ENCODE measurements at places on chromosomes 6 and 20. TPM values are rescaled to one million over a fixed set of nuclear protein-coding genes. Genes with fewer than 3 reads are reported as not detected.

BNIP5 gene
- total RNA-seq: not detected

CEP85L gene
- 7.8 TPM for total RNA-seq

CCHCR1 gene
- total RNA-seq: 12.3 TPM

C20orf144 gene
- total RNA-seq: not detected

GPR63 gene
- total RNA-seq: not detected

GNAS-AS1 gene
- total RNA-seq: 0.15 TPM

DNAH8 gene
- total RNA-seq: 0.76 TPM

COL21A1 gene
- 1.8 TPM for total RNA-seq

CLVS2 gene
- not detected for total RNA-seq

PRL gene
- not detected for total RNA-seq

TRERF1 gene
- total RNA-seq: 0.30 TPM

SDCBP2 gene
- 3.9 TPM for total RNA-seq

RCAN2 gene
- 0.32 TPM for total RNA-seq

ZNF311 gene
- total RNA-seq: 0.30 TPM

CCN5 gene
- not detected for total RNA-seq

HIVEP2 gene
- total RNA-seq: 2.6 TPM

IFNGR1 gene
- 71.5 TPM for total RNA-seq

BTN2A1 gene
- total RNA-seq: 8.8 TPM

FRS3 gene
- 0.32 TPM for total RNA-seq

C6orf52 gene
- 1.1 TPM for total RNA-seq

OXT gene
- not detected for total RNA-seq

DDO gene
- 1.1 TPM for total RNA-seq

BACH2 gene
- total RNA-seq: 0.30 TPM

TMEM244 gene
- not detected for total RNA-seq

MACROD2 gene
- total RNA-seq: 0.65 TPM

SLC17A3 gene
- not detected for total RNA-seq

NCOA7 gene
- total RNA-seq: 61.1 TPM

FNDC1 gene
- under 0.01 TPM for total RNA-seq

HUS1B gene
- 0.65 TPM for total RNA-seq

APOM gene
- total RNA-seq: 0.30 TPM

THBD gene
- total RNA-seq: 32.7 TPM

LST1 gene
- not detected for total RNA-seq

EBF4 gene
- 1.9 TPM for total RNA-seq

MYMX gene
- total RNA-seq: not detected

BTNL2 gene
- not detected for total RNA-seq

SOX4 gene
- 65.6 TPM for total RNA-seq

SNAP25 gene
- total RNA-seq: 0.15 TPM

EPM2A gene
- 5.5 TPM for total RNA-seq

KCNK16 gene
- not detected for total RNA-seq

PPP1R14C gene
- total RNA-seq: not detected

ZBP1 gene
- not detected for total RNA-seq

ELOVL2 gene
- not detected for total RNA-seq

PLA2G7 gene
- total RNA-seq: not detected

PKHD1 gene
- total RNA-seq: not detected

GSTA4 gene
- total RNA-seq: 20.8 TPM

LY6G5C gene
- under 0.01 TPM for total RNA-seq

KHDC1 gene
- total RNA-seq: 2.0 TPM

TRAPPC3L gene
- under 0.01 TPM for total RNA-seq

C6orf58 gene
- total RNA-seq: not detected

BPIFB4 gene
- total RNA-seq: not detected

PLAGL1 gene
- total RNA-seq: 4.2 TPM

NR2E1 gene
- not detected for total RNA-seq

NOTCH4 gene
- 52.3 TPM for total RNA-seq

IL20RA gene
- not detected for total RNA-seq

HLA-F gene
- total RNA-seq: 25.1 TPM

VGLL2 gene
- total RNA-seq: not detected

RAET1L gene
- not detected for total RNA-seq

RAB44 gene
- not detected for total RNA-seq

Measured in epithelial cell of umbilical artery (primary cell).